ENCODE measurements at places on chromosomes 1 and 21.
A peak's percentile ranks its signal among the peaks of the same experiment; 100 is the strongest.

- DNase-seq, result peak; percentile 38
Measured at GRCh38 chr1:51945591-51945990, 44.9 kb downstream of the RAB3B start.

- DNase-seq, result peak; percentile 63
Measured at GRCh38 chr1:42529724-42530181, 66.7 kb downstream of the CCDC30 start.

DNA sequence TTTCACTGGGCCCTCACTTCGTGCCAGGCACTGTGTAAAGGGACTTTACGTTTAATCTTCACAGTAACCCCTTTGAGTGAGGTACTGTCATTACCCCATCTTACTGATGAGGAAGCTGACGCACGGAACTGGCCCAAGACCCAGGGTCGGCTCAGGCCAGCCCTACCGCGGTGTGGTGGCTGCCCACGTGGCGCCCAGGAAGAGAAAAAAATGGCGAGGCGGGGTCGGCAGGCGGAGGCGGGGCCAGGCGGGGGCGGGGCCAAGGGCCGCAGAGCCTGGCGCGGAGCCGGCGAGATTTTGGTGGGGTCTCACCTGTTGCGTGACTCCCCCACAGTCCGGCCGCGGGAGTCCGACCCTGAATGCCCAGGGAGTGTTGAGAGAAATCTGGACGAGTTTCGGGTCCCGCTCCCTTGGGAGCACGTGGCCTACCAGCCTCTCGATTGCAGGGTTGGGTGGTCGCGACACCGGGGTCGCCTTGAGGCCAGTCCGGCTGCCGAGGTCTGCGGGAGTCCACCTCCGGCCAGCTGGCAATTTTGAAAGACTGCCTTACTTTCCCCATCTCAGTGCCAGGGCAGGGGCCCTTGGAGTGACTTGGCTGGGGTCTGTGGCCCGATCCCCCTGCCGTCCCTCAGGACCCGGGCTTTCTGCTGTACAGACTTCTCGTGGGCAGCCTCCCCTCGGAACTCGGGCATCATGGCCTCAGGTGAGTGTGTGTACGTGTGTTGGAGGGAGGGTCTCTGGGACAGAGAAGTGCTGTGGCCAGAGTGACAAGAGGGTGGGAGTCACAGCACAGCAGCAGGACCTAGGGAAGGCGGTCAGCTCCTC is at the start of the genes AMPD2 and GNAT2:
Gene AMPD2 (plus strand): TSS at position 262 of the 825 bp plus-strand sequence. CDS start 1,339 bp downstream, outside the sequence.
Gene GNAT2 (minus strand): TSS at position 41 of the 825 bp plus-strand sequence. CDS start 6,746 bp downstream, outside the sequence.
- DNase-seq, result peak; percentile 74

- no peak for DNase-seq
Measured at GRCh38 chr1:47837056-47837830, 159.9 kb downstream of the TRABD2B start.

GRCh38 chr1:47216278-47217059 is 15.6 kb downstream of the TAL1 start:
- no peak for DNase-seq

DNA sequence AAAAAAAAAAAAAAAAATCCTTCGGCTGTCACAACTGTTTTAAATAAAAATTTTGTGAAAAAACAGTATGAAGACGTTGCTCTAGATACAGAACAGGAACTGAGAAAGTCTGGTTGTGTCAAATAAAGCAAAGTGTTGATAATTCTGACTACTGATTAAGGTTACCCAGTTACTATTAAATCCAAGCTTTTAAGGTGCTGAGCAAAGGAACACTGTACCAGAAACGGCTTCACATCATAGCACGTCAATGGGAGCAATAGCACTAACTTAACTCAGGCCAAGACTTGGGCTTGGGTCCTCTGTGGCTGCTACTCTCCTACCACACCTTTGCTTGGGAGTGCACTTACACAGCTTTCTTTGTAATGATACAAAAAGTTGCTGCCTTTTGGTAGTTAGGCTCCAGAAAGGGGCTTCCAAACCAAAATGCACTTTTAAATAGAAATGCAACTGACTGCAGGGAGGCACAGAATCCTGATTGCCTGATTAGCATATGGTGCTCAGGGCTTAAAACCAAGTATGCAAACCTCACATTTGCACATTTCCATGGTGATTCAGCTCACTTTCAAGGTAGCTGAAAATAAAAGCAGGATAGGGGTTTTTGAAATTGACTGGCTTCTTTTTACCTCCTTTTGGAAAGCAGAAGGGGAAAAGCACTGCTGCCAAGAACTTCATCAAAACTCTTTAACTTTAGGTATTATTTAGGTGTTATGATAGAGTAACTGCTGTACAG is 6.3 kb downstream of the MCL1 start:
- no peak for DNase-seq

DNA sequence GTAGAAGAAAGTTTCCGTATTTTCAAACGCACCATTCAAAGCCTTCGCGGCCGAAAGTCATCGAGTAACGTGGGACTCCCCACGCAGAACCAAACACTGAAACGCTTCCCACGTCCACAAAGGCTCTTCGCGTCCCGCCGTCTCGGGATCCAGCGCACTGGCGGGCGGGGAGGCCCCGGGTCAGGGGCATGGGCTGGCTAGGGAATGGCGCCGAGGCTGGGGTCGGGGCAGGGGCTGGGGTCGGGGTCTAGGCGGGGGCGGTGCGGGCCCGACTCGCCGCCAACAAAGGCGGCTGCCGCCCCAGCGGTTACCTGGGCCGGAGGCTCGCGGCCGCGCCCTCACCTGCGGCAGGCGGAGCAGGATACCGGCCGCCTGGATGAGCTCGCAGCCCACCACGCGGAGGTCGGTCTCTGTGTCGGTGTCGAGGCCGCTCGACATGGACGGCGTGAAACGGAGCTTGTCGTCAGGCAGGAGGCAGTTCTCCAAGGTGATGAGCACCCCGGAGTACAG is 403 bp downstream of the CCNL2 start:
- DNase-seq, result no peak

- DNase-seq, result no peak
Measured at GRCh38 chr1:160226623-160227022, 21.4 kb downstream of the PEA15 start.

DNA sequence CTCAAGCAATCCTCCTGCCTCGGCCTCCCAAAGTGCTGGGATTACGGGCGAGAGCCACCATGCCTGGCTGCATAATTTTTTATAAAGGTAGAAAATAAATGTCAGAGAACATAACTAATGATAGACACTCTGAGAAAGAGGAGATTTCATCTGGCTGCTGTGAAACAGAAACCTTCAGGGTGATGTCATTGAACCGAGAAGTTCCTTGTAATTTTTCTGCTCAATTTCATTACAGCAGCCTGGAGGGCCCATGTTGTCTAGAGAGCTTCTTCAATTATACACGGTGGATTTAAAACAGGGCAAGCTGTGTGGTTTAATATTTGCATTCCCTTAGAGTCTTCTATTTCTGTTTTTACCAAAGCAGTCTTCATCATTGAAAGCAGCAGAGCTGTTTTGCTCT is 64.3 kb upstream of the MORC3 start:
- no peak for DNase-seq

GRCh38 chr1:231214918-231215680 is 25.9 kb upstream of the GNPAT start:
- DNase-seq, result no peak

GRCh38 chr1:8938232-8938999 is 7.3 kb upstream of the CA6 start:
- DNase-seq, result no peak

DNA sequence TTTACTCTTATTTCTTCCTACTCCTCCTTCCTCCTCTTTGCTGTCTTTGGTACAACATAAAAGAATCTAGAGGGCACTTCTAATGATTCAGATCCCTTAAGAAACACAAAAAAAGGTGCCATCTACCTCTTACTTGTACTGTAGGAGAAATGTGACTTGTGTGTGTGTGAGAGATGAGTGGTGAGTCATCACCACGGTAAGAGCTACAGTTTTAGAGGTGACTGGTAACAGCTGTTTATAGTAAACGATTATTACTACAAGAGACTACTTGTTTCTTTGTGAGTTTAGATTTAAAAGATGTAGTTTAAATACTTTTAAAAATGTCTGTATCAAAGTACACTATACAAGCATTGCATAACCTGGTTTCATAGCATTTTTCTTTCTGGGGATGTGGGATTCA is 40.4 kb downstream of the SLC35D1 start:
- no peak for DNase-seq

DNA sequence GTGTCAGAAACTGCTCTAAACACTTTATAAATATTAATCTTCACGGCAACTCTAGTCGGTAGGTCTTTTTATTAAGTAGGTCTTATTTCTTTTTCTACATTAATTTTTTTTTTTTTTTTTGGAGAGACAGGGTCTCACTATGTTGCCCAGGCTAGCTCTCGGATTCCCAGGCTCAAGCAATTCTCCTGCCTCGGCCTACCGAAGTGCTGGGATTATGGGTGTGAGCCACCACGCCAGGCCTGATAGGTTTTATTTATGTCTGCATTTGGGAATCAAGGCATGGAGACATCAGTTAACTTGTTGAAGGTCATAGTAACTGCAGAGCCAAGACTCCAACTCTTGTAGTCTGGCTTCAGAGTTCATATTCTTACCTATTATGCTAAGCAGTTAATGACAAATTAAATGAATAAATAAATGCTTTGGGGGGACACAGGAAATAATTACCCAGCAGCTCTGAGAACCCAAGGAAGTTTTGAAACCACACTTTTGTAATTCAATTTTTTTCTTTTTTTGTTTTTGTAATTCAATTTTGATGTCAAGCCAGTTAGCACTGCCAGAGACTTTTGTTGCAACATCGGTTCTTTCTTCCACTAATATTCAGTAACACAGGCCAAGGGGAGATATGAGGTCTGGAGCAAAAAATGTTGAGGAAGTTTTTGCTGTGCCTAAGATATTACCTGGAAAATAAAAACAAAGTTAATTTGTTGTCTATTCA is 9.4 kb upstream of the UAP1 start:
- peak; percentile 51 for DNase-seq
